SHP77 (cell line): ENCODE measurements at places on chromosomes 5 and 9.

DNA sequence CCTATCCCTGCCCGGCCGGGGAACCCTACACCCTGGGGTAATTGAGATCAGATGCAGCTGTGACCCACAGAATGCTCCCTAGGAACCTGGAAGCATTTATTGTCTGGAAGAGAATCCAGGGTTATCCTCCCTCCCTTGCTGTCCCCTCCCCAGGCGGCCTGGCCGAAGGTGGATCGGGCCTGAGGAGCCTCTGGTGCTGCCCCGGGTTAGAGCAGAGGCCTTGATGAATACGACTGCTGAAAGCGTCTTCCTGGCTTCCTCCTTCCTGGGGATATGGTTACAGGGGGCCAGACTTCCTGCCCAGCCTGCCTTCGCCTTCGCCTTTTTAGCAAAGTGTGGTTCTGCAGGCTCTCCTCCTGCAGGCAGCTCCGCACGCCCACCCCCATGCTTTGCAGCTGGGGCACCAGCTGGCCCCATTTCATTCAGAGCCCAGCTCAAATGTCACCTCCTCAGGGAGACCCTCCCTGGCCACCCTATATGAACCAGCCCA lies 22.5 kb upstream of the PTGS1 start:
- DNase-seq = no peak

GRCh38 chr5:64836786-64837185 lies 68.1 kb downstream of the CWC27 start:
- no peak for DNase-seq

DNA sequence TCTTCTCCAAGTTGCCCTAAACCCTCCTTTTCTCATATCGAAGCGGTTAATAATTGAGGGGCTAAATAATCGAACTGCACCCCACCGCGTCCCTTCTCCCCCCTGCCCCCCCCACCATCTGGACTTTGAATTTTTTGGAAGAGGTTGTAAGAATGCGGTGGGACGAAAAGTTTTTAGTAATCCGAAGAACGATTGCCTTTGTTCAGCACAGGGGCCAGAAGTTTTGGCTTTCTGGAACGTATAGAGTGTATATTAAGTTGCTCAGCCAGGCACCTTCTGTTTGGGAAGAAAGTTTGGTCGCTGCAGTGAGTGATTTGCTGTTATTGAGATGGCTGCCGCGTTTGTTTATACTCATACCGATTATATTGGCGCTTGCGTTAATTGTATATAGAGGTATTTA lies 518 bp downstream of the ERBIN start:
- no peak for DNase-seq

- DNase-seq = no peak
Observed at GRCh38 chr9:135104761-135105160, 17.3 kb downstream of the OLFM1 start.

DNA sequence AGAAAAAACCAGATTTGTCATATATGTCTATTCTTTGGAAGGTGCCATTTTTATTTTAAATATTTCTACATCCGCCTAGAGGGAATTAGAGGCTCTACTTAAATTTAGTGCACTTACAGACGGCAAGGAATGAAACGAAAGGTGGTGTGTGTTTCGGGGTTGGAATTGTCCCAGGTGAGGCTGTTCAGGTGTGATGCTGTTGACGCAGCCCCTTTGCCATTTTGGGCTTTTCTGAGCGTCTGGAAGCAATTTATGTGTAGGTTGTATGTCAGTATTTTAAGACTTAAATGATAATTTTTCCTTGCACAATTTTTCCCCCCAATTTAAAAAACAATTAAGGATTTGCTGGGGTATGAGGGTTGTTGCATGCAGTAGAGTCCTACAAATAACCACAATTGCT lies 2.0 kb downstream of the TENT4A start:
- no peak for DNase-seq

DNA sequence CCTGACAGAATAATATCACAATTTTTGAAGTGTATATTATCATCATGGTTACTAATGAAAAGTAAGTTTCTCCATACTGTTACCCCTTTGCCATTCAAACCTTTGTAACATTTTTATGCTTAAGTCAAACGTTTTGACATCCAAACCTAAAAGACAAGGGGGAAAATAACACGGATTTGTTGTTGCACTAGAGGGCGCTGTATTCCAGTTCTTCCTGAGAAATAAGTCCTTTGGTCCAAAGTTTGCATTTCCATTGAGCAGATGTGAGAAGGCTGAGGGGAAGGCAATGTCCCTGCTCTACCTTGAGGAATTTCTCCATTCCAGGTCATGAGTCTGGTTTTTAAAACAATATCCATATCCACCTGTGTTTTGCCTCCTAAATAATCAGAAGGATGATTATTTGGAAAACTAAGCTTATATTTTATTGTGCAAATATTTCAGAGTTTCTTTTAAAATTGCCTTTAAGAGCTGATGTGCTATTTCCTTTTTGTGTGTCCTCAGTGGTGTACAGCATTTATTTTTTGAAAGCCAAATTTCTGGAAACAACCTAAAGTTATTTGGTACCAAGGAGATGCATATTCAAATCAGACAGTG lies 9.7 kb downstream of the LECT2 start:
- peak; percentile 77 for DNase-seq

- DNase-seq = no peak
Observed at GRCh38 chr9:121823451-121824169, 172.2 kb downstream of the DAB2IP start.

GRCh38 chr5:178529080-178529479 lies 61.1 kb downstream of the COL23A1 start:
- DNase-seq = no peak

- DNase-seq = no peak
Observed at GRCh38 chr9:5481322-5482040, 28.9 kb upstream of the PDCD1LG2 start.

DNA sequence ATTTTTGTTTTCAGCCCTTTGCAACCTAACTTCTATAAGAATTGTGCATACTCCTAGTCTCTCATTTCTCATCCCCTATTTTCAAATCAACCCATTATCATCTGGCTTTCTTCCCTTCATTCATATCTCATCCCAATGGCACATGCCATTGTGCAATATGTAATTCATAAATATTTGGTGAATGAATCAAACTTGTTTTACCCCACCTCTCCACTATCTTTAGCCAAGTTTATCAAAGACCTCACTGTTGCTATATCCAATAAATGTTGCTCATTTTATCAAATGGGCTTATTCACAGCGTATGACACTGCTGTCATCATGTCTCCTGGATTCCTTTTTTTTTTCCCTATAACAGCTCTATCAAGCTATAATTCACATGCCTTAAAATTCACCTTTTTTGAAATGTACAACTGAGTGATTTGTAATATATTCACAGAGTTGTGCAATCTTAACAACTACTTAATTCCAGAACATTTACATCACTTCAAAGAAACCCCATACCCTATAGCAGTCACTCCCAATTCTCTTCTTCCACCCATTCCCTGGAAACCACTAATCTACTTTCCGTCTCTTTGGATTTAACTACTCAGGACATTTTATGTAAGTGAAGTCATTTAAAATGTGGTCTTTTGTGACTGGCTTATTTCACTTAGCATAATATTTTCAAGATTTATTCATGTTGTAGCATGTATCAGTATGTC lies 214.4 kb upstream of the PAPPA start:
- DNase-seq = no peak

GRCh38 chr5:107968998-107969397 lies 298.3 kb upstream of the EFNA5 start:
- DNase-seq = no peak

GRCh38 chr5:92519811-92520632 lies 1061.0 kb downstream of the NR2F1-AS1 start:
- peak; percentile 65 for DNase-seq

- DNase-seq = no peak
Observed at GRCh38 chr5:112978836-112979235, 2.2 kb downstream of the DCP2 start.

DNA sequence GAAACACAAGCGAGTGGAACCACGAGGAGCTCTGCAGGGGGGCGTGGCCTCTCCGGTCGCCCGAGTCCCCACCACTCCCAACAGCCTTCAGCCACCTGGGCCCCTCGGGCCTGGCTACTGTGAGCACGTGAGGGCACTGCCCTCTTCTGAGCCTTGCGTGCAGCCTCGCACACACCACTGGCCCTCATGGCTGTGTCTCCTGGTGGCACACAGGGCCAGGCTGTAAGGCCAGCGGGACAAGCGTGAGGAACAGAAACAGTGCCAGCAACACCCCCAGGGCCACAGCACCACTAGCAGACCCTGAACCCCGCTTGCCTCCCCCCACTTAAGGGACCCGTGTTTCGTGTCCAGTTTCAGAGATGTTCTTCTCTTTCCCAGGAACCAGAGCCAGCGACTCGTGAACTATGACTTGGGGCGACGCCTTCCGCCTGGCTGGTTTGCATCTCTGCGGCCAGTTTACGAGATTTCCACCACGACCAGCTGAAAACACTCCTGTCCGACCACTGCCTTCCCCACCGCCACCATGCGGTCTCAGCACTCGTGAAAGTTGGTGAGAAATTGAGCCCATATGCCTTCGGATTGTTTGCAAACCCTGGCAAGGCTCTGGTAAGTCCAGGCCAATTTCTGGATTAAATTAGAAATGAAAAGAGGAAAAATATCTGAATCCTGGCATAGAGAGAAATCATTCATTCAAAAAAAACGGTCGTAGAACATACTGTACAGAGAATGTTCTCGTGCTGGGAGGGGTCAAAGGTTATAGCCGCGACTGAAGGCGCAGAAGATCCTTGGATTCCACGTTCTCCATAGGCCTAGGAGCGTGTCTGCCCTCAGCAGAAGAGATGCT lies 135.6 kb downstream of the ZNF354C start:
- DNase-seq = no peak
